ENCODE measurements at places on chromosomes 12 and 14. TPM values are rescaled to one million over a fixed set of nuclear protein-coding genes. Genes with fewer than 3 reads are reported as not detected.

DNA sequence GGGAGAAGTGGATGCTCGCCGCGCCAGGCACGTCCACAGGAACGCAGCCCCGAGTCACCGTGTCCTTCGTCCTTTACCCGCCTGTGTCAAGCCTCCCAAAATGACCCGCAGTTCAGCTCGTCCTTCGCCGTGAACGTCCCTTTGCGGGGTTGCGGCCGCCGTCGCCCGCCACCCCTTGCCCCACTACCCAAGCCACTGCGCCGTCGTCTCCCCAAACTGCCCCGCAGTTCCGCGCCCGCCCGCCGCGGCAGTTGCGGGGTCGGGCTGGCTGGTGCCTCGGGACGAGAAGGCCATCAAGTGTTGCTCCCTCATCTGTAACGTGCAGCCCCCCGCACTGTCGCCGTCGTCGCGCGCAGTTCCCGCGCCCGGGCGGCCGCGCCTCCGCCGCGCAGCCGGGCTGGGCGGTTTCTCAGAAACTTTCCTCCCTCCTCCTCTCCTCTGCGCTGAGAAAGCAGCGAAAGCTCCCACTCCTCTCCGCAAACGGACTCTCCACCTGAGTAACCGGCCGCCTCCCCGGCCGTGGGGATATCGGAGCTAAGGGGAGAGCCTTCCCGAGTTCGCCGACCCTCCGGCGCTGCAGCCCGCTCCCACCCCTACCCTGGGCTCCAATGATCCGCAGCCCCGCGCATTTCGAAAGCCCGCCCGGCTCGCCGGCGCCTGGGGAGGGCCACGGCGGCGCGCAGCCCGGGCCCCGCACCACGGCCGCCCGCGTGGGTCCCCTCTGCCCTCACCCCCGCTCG lies 6.7 kb downstream of the CDKN1B start:
- DNase-seq, result peak; percentile 65
- peak overlapping the region; percentile 94 for H3K27ac ChIP-seq
- no peaks in the 10 kb centered on the region for H3K27me3 ChIP-seq
- peaks cover 27% of the 10 kb centered on the region for H3K36me3 ChIP-seq
- peaks cover 40% of the 10 kb centered on the region for H3K4me1 ChIP-seq

GRCh38 chr14:29587761-29588470 lies 339.7 kb downstream of the PRKD1 start:
- H3K27ac ChIP-seq, result no peak overlapping the region
- H3K4me3 ChIP-seq, result no peak overlapping the region
- peaks cover 5% of the 10 kb centered on the region for H3K4me1 ChIP-seq
- no peak for DNase-seq

- no peak overlapping the region for H3K27ac ChIP-seq
- H3K36me3 ChIP-seq, result no peaks in the 10 kb centered on the region
- no peak for DNase-seq
Observed at GRCh38 chr14:56809270-56810146, 771 bp downstream of the OTX2 start.

GRCh38 chr12:5715021-5715420 lies 230.0 kb downstream of the ANO2 start:
- no peak overlapping the region for H3K4me3 ChIP-seq
- DNase-seq, result no peak
- H3K27me3 ChIP-seq, result no peaks in the 10 kb centered on the region

Gene SPRYD4
- 1.8 TPM for total RNA-seq

Gene FITM1
- total RNA-seq, result not detected
